Effector memory CD8-positive, alpha-beta T cell (primary cell): ENCODE measurements at places on chromosomes 16 and 17.
A peak's percentile ranks its signal among the peaks of the same experiment; 100 is the strongest.

DNA sequence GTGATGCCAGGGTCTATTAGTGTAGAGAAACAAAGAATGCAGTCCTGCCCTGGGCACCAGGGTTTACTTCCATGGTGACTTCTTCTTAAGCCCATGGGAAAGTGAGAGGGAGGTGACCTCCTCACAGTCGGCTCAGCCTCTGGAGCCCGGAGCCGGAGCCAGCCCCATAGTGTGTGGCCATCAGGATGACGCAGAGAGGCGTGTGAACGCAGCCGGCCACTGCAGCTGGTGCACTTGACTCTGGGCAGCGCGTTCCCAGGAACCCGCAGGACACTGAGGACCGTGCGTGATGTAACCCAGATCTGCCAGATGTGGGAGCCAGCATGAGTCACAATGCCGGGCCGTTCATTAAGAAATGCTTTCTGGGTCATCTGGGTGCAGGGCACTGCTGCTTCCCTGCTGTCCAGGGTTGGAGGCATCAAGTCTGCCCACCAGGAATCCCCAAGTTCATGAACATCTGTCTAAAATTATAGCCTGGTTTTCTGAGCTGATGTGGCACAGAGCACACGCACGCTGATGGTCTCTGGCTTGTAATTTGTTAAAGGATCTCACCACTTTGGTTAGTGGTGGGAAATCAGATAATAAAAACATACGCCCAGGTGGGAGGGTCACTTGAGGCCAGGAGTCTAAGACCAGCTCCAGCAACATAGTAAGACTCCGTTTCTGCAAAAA lies 114.1 kb downstream of the PITPNC1 start:
- no peak for DNase-seq

DNA sequence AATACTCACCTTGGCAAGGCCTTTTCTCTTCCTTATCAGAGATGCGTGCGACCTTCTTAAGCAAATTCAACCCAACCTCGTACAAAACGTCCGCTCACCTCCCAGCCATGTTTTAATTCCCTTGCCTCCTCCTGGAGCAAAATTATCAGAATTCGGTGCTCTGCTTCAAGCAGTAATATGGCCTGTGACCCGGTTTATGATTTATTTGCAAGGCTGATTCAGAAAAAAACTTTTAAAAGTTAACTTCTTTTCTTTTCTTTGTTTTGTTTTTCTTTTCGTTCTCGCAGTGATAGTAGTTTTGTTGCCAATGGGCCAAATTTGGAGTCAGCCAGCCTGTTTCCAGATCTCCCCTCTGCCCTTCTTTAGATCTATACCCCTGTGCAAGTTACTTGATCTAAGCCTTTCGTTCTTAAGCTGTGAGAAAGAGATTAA lies at the start of gene PHLPP2:
TSS of gene PHLPP2 (minus strand) at position 382 of the 432 bp plus-strand sequence. CDS start 9,906 bp downstream, outside the sequence.
- no peak for DNase-seq

DNA sequence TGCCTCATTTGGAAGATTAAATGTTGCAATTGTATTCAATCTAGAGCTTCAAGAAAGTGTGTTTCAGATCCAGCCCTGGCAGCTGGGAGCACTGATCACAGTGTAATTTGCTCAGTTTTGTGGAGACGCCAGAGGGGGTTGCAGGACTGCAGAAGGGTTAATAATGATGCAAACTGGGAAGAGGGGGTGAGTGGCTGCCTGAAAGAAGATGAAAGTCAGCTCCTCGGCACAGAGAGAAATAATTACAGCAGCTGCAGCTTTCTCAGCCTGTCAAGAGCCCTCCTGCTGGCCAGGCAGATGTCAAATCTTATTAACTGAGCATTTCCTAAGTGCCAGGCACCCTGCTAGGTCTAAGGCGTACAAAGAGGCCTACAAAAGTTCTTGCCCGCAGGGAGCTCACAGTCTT lies 97.7 kb downstream of the ZNF18 start:
- DNase-seq, result no peak

DNA sequence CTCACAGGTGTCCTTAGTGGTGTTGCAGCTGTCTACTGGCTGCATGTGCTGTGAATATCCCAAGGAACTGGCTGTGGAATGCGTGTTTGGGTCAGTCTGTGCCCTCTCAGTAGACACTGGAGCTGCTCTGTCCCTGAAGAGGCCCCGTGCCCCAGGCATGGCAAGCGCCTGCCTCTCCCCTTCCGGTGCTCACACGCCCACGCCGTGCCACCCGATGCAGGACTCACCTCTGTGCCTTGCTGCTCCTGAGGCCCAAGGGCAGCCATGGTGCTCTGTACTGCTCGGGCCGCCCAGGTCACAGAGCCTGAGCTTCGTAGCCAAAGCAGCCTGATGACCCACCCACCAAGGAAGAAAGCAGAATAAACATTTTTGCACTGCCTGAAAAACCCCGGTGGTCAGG lies 10.0 kb downstream of the RGS11 start:
- no peak for DNase-seq

DNA sequence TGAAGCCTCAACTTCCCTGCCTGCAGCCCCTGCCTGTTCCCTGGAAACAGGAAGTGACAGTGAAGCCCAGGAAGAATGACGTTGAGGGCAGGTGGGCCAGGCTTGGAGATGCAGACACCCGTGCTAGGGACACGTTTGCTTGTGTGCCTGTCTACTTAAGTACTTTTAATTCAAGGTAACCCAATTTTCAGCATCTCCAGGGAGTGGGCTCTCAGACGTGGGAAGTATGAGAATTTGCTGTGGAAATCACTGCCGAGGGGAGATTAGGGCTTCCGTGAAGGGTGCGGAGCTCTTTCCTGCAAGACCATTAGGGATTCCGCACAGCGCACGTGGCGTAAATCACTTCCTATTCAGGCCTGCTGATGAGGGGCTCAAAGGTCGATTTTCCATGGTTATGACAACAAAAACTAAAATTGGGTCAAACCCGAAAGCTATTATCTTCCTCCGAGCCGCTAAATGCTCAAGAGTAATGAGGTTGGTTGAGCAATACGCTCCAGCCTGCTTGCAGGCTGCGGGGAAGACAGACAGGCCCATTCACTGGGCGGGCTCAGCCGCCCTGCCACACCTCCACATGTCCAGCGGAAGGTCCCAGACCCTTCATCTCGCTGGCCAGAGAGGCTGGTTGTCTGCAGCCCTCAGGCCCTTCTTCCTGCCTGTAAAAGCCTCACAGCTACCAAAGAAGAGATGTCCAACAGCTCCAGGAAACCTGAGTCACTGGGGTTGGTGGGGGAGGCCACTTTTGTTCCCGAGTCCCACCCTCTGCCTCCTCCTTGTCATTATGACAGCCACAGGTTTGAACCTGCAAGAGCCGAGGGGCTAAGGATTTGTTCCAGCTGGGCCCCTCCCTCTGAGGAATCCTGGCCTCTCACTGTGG lies 109.9 kb downstream of the RBFOX3 start:
- DNase-seq, result no peak

DNA sequence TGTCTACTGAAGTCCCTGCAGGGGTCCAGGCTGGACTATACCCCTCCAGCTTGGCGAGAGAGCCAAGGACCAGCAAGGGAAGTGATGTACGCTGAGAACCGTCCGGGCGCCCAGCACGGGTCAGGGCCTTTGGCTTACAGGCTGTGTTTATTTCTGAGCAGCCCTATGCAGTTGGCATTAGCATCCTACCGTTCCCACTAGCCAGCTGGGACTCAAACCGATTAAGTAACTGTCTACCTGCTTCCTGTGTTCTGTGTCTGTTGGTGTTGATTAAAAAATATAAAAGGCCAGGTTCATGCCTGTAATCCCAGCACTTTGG lies 73.8 kb downstream of the CMIP start:
- DNase-seq, result no peak

GRCh38 chr17:69962436-69962995 lies 112.5 kb upstream of the KCNJ16 start:
- DNase-seq, result no peak

DNA sequence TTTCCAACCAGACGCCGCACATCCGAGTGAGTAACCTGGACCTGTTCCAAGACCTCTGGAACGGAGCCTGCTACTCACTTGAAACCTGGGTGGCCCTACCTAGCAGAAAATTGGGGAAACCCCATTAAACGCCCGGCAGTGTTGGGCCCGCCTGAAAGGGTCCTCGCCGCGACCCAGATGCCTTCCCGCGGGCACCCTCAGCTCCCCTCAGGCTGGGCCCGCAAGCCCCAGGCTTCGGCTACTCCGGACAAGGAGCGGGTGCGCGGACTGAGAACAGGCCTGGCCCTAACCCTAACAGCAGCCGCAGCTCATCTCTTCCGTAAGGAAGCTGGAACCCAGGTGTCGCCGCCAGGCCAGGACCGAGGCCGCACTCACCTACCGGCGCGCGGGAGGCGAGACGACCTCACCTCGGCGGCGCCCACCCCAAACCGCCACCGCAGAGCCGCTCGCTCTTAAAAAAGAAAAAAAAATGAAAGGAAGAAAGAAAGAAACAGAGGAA lies 344 bp downstream of the PSME3IP1 start:
- peak; percentile 34 for DNase-seq

DNA sequence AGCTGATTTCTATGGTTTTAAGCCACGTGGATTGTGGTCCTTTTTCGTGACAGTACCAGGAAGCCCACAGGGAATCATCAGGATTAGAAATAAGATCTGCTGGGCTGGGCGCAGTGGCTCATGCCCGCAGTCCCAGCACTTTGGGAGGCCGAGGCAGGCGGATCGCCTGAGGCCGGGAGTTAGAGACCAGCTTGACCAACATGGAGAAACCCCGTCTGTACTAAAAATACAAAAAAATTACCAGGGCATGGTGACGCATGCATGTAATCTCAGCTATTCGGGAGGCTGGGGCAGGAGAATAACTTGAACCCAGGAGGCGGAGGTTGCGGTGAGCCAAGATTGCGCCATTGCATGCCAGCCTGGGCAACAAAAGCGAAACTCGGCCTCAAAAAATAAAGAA lies 6.5 kb downstream of the NMRAL1 start:
- DNase-seq, result no peak

DNA sequence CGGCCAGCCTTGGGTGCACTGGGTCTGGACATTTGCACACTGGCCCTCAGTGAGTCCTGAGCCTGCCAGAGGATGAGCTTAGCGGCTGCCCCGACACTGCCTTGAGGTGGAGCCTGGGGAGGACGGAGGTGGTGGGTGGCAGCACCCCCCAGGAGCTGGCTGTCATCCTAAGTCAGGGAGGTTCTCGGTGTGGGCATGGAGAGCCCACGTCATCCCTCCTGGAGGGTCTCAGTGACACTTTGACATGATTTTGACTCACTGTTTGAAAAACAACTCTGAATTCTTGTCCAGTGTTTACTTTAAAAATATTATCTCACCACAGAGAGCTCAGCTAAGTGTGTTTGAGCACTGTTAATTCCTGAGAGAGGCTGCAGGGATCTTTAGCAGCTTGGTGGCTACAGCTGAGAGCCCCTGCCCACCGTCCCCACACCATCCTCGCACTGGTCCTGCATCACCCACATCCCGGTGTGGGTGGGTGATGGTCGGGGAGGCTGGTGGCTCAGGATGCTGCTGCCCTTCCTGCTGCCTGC lies 63.1 kb downstream of the BANP start:
- DNase-seq, result no peak

DNA sequence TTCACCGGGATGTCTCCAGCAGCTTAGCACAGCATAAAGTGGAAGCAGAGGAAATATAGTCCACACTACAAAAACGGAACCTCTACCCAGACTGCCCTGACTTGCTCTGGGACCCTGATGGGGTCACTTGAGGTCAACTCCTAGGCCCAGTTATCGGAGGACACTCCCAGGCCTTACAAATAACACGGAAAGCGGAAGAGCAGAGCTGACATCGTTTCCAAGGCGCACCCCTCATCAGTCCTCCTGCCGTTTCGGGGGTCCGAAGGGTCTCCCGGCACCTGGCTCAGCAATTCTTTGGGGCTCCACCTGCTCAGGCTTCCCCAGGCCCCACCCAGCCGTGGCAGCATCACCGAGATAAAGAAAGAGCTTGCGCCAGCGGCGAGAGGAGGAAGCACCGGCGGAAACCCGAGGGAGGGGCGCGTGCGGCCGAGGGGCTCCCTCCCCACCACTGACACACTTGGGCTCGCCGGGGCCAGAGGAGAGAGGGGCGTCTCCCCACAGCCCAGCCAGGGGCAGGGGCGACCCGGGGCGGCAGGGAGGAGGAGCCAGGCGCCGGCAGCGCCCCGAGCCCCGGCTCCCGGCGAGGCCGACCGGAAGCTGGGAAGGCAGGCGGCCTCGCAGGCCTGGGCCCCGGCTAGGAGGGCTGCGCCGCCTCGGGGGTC lies 727 bp downstream of the CORO7 start:
- DNase-seq, result peak; percentile 64

- peak; percentile 48 for DNase-seq
Measured at GRCh38 chr17:48131216-48131824, 23.8 kb downstream of the SNX11 start.

DNA sequence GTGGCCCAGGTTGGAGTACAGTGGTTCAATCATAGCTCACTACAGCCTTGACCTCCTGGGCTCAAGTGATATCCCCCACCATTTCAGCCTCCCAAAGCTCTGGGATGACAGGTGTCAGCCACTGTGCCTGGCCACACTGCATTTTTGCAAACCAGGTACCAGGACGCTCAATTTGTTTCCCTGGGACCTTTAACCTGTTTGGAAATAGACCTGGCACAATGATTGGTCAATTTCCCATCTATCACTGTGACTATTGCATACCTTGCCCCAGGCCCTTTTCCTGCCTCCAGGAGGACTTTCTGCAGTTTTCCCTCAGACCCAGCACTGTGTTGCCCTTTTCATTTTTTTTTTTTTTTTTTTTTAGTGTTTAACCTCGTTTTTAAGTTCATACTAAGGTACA lies 11.1 kb upstream of the FUS start:
- no peak for DNase-seq

GRCh38 chr16:24729951-24730815 lies 732 bp downstream of the TNRC6A start:
- DNase-seq, result no peak

GRCh38 chr17:51224402-51225262 lies 35.2 kb downstream of the MBTD1 start:
- no peak for DNase-seq

DNA sequence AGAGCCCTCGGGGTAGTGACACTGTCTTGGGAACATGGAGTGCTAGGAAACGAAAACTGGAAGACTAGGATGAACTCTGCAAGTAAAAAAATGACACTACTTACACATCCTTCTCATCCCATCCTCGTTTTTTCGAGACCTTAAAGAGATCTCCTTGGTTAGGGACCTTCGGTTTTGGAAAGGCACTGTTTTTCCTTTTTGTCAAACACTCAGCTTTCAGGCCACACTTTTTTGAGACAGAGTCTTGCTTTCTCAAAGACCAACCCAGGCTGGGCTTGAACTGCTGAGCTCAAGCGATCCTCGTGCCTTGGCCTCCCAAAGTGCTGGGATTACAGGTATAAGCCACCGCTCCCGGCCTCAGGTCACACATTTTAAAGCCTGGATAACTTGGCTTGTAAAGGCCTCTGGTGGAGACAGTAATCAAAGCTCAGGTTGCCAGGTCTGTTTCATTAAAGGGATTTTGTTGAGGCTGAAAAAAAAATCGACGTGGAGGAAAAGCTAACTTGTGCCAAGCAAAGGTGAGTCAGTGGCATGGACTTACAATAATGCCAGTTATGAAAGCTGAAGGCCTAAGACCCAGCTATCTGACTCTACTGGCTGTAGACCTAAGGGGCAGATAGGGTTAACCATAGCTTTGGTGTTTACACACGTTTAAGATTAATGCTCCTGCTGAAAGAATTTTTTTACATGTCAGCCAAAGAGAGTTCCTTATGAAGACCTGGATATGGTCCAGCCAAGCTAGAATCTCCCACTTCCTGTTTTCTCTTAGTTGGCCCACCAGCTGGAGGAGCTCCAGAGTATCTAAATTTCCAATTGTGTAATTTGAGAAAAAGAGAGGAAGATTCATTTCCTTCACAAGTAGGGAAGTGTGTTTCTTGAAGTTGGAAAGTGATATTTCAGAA lies 823 bp downstream of the NBR1 start:
- peak; percentile 9 for DNase-seq
